ENCODE measurements at places on chromosomes 11 and 22. TPM values are rescaled to one million over a fixed set of nuclear protein-coding genes. Genes with fewer than 3 reads are reported as not detected.

The KREMEN1 gene
- 28.6 TPM for total RNA-seq

GRCh38 chr11:45663486-45664375, 1.7 kb downstream of the CHST1 start:
- DNase-seq: no peak

DNA sequence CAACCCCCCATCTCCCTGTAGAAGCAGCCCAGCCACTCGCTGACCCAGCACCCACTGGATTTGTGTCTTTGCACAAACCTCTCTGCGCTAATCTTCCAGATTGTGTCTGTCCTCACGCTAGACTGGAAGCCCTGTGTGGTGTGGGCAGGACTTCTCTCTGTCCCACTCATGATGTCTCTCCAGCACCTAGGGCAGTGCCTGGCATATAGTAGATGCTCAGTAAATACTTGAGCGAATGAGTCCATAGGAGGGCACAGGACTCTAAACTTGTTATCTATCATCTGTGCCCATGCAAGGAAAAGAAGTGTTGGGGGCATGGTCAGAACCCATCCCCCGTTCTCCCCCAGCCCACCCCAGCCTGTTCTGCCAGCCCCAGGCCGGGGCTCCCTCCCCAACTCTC, 22.9 kb downstream of the RPL3 start:
- no peak for DNase-seq

- no peak for DNase-seq
Measured at GRCh38 chr11:17979770-17980371, 33.0 kb downstream of the SERGEF start.

The NCR3LG1 gene
- total RNA-seq: 3.5 TPM

DNA sequence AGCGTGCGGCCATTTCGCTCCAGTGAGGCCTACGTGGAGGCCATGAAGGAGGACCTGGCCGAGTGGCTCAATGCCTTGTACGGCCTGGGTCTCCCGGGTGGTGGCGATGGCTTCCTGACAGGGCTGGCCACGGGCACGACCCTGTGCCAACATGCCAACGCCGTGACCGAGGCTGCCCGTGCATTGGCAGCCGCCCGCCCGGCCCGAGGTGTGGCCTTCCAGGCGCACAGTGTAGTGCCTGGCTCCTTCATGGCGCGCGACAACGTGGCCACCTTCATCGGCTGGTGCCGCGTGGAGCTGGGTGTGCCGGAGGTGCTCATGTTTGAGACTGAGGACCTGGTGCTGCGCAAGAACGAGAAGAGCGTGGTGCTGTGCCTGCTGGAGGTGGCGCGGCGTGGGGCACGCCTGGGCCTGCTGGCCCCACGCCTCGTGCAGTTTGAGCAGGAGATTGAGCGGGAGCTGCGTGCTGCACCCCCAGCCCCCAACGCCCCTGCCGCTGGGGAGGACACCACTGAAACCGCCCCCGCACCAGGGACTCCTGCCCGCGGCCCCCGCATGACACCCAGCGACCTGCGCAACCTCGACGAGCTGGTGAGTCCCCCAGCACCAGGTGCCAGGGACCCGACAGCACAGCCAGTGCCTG, 1.8 kb downstream of the GAS2L1 start:
- no peak for DNase-seq

DNA sequence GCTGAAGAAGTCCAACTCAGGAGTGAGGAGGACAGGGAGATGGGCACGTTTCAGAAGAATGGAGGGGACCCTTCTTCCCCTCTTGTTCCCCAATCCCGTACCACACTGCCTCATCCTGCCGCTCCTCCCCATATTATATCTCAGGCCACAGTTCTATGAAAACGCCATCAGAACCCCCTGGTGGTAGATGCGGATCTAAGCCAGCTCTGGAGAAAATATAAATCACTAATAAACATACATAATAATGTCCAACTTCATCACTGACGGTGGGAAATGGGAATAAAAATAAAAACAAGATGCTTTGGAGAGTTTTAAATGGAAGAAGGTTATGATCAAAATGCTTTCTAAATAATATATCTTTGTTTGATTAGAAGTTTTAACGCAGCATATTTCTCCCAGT, 400.3 kb downstream of the CADM1 start:
- no peak for DNase-seq

The C11orf42 gene
- total RNA-seq: not detected

DNA sequence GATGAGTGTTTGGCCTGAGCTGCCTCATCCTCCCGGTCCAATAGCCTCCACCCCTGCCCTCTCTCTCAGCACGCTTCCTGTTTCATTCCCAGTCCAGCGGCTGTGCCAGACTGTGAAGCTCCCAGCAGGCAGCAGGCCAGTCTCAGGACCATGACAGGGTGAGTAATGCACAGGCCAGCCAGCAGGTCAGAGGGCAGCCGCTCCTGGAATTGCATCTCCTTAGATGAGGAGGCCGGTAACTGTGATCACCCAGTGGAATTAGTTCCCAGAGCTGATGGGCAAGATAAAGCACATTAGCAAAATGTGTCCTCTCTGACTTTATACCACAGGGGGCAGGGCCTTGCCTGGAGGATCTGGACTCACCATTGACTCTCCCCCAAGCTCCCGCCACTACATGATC, 251.2 kb downstream of the ETS1 start:
- DNase-seq: peak; percentile 88

The MAPK8IP1 gene
- 3.4 TPM for total RNA-seq

The CDON gene
- 4.7 TPM for total RNA-seq

The TRIM48 gene
- total RNA-seq: not detected

GRCh38 chr11:2575591-2576051, 124.2 kb downstream of the KCNQ1OT1 start:
- peak; percentile 58 for DNase-seq

The FGF19 gene
- total RNA-seq: not detected

The KCNJ1 gene
- not detected for total RNA-seq

- no peak for DNase-seq
Measured at GRCh38 chr22:38946771-38947170, 10.6 kb upstream of the APOBEC3A start.

The DAGLA gene
- total RNA-seq: 4.4 TPM

GRCh38 chr11:14673824-14674405, 30.3 kb downstream of the PDE3B start:
- no peak for DNase-seq

The WNT7B gene
- not detected for total RNA-seq

DNA sequence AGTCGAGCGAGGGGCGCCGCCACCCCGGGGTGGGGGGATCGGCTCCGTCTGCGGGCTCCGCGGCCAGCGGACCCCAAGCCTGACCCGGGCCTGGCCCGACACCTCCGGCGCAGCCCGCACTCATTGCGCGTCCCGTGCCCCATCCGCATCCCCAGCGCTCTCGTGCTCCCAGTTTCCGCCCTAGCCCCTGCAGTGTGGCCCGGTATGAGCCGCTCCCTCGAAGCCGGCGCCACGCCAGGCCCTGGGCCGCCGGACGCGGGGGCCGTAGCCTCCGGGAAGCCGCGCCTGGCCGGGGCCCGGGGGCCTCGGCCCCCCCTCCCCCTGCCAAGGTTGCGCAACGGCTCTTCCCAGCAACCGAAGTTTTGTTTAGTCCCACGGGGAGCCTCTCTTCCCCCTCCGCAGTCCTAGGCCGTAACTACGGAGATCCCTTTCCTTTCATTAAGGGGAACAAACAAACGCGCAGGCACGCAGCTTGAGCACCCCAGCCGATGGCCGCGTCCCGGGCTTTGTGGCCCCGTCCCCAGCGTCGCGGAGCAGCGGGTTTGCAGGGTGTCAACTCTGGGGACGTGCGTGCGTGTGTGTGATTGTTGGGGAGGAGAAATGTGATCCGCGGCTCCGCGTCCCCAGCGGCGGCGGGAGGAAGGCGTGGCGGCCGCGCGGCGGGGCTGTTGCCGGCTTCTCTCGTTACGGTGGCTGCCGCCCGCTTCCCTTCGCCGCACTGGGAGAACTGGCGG, 883 bp downstream of the HIPK3 start:
- peak; percentile 95 for DNase-seq

DNA sequence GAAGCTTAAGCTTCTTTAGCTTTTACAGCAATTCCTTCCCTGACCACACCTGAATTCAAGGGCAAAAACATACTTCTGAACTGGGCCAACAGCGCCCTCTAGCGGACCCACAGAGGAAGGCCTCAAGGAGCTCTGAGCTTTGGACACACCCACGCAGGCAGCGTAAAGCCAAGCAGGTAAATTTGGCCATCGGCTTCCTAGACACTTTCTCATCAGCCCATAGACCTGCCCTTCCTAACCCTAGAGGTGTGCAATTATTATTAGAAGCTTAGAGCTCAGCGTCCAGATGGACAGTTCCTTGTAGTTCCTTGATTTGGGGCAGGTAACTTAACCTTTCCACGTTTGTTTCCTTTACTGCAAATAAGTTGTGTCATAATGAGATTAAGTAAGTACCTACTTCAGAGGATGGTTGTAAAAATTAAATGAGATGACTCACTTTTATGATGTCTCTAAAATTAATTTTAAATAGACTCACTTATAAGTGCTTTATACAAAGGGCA, 25.7 kb upstream of the HMGXB4 start:
- DNase-seq: peak; percentile 87

The TSSK2 gene
- not detected for total RNA-seq

DNA sequence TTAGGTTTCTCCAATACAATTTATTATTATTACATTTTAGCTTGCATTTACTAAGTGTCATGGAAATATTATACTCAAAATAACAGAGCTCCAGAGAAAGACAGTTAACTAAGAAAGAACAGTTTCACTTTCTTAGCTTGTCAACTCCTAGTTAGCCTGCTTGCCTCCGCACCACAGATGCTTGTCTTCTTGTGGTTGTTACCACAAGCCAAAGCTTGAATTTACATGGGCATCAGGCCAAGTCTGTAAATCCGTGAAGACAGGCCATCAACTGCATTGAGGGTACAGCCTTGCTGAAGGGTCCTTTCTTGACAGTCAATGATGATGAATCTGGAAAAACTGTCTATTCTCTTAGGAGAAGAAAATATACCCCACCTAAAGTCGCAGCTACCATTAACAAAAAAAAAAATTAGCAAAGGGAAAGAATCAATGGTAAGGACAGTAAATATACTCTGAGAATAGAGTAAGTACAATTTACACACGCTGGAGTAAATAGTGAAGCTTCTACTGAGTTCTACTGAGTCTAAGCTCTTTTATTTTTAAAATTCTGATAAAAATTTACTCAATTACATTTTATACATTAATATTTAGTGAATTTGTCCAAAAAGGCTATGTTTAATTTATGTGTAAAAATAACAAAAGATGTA, 15.6 kb upstream of the DENND5A start:
- DNase-seq: no peak

DNA sequence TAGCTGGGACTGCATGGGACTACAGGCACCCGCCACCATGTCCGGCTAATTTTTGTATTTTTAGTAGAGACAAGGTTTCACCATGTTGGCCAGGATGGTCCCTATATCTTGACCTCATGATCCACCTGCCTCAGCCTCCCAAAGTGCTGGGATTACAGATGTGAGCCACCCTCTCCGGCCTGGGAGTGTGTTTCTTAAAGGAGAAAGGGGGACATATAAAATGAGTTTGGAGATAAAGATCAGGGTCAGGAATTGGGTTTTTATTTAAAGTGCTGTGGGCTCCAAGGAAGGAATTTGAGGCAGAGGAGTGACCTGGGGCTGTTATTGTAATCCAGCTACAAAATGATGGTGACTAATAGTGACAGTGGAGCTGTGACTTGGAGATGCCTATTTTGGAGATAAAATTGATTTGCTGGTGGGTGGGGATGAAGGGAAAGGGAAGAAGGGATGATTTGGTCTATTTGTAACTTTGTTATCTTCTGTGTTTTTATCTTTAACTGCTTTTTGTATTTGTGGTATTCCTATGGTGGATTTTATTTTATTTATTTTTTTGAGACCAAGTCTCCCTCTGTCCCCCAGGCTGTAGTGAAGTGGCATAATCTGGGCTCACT, 5.0 kb downstream of the CRKL start:
- no peak for DNase-seq

GRCh38 chr11:46410021-46410420, 18.4 kb upstream of the CHRM4 start:
- DNase-seq: no peak

GRCh38 chr11:69648679-69649575, 8.0 kb downstream of the CCND1 start:
- DNase-seq: peak; percentile 73

The P2RX6 gene
- total RNA-seq: 3.7 TPM

- no peak for DNase-seq
Measured at GRCh38 chr11:27696115-27696514, 4.1 kb downstream of the BDNF start.

The OR4C15 gene
- not detected for total RNA-seq

DNA sequence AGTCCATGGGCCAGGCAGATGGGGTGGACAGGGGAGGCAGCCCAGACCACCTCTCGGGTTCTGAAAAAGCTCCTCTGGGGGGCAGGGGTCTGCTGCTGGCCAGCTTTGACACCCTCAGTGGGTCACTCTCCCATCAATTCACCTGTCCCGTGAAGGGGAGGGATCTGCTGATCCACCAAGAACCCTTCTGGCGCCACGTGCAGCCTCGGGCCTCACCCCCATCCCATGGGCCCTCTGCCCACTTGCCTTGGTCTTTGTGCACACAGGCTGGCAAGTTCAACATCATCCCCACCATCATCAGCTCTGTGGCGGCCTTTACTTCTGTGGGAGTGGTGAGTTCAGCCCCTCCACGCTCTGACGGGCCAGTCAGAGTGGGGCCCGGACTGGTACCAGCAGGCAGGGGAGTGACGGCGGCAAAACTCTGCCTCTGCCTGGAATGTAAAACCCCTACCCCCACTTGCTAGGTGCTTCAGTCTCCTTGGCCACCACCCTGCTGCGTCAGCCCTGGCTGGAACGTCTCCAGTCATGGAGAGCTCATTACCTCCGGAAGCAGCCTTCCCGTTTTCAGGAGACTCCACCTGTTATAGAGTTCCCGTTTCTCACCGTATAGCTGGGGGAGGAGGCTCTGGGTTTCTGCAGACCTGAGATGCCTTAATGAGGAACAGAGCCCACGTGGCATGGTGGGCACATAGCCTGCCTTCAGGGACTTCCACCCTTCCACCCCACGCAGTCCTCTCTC, 12.7 kb downstream of the PRG3 start:
- DNase-seq: no peak

DNA sequence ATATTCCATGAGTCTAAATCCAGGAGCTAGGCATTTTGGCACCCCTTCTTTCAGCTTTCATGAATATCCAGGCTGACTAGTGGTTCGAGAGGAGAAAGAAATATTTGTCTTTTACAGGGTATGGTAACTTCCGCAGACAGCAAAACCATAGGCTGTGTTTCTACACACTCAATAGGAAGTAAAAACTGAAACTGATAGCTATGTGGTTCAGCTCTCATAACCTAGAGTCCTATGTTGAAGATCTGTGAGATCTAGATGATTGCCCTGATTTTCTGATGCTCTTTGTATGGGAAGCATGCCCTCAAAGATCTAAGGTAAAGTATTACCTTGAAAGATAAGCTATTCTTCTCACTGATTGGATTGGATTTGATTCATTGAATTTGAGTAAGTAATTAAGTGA, 118.3 kb downstream of the CD44 start:
- no peak for DNase-seq

The GDPD4 gene
- total RNA-seq: not detected

The OR52N1 gene
- not detected for total RNA-seq

- peak; percentile 52 for DNase-seq
Measured at GRCh38 chr11:126518972-126519690, 163.6 kb downstream of the ST3GAL4 start.

The ACRV1 gene
- not detected for total RNA-seq

The PGA4 gene
- 2.5 TPM for total RNA-seq

The KRTAP5-1 gene
- total RNA-seq: not detected

The GPHA2 gene
- total RNA-seq: not detected

The SLC6A5 gene
- not detected for total RNA-seq

All from spleen (tissue), 13 donors.